Stimulated activated CD4-positive, alpha-beta T cell treated with anti-CD3 and anti-CD28 coated beads, Interleukin-1b, Interleukin-23, amount 100 ng/mL, for 48 hours (primary cell): ENCODE measurements at places on chromosomes 4 and X.

- DNase-seq: no peak
These were observed 51.2 kb downstream of the TBC1D9 start for GRCh38 chr4:140704964-140705363.

DNA sequence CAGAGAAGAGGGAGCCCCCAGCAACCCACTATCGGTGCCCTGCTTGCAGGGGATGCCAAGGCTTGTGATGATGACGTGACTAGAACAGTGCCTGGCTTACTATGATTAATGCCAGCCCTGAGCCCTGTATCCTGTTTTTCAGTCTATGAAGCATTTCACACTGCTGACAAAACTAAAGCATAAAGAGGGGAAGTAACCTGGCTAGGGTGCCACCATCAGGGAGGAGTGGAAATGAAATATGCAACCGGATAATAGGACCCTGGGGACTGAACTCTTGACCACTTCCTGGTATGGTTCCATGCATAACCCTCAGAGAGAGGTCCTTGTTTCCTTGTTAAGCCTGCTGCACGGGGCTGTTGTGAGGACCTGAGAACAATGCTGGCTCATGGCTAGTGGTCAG is 50.3 kb downstream of the MED28 start:
- DNase-seq: peak; percentile 8

- no peak for DNase-seq
These were observed 87.7 kb downstream of the FHDC1 start for GRCh38 chr4:153023692-153024394.

DNA sequence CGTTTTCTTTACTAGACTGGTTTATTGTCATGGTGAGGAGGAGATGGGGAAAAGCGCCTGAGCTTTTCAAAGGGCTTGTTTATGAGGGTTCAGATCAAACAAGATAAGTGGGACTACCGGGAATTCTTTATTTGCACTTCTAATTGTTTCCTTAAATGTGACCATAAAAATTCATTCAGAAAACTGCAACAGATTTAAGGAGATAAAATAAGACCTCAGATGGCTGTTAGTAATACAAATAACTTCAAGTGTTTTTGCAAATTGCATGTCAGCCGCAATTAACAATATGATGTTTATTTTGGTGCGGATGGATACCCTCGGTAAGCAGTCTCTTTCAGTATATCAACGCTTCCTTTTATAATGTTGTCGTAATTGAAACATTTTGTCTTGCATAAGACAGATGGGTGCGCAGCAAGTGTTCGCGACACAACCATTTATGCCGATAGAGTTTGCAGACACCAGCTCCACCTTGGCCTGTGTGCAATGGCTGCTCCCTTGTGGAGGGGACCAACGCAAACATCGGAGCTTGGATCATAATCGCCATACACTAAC is 151.0 kb downstream of the C4orf33 start:
- no peak for DNase-seq

DNA sequence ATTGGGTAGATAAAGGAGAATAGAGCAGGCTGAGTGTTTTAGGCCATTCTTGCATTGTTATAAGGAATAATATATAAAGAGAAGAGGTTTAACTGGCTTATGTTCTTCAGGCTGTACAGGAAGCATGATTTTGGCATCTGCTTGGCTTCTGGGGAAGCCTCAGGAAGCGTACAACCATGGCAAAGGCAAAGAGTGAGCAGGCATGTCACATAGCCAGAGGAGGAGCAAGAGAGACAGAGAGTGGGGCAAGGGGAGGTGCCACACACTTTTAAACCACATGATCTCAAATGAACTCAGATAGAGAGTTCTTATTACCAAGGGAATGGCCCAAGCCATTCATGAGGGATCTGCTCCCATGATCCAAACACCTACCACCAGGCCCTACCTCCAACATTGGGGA is 4.4 kb upstream of the METTL14 start:
- DNase-seq: no peak

- DNase-seq: no peak
These were observed 141.4 kb upstream of the LNX1 start for GRCh38 chr4:53732661-53733060.

DNA sequence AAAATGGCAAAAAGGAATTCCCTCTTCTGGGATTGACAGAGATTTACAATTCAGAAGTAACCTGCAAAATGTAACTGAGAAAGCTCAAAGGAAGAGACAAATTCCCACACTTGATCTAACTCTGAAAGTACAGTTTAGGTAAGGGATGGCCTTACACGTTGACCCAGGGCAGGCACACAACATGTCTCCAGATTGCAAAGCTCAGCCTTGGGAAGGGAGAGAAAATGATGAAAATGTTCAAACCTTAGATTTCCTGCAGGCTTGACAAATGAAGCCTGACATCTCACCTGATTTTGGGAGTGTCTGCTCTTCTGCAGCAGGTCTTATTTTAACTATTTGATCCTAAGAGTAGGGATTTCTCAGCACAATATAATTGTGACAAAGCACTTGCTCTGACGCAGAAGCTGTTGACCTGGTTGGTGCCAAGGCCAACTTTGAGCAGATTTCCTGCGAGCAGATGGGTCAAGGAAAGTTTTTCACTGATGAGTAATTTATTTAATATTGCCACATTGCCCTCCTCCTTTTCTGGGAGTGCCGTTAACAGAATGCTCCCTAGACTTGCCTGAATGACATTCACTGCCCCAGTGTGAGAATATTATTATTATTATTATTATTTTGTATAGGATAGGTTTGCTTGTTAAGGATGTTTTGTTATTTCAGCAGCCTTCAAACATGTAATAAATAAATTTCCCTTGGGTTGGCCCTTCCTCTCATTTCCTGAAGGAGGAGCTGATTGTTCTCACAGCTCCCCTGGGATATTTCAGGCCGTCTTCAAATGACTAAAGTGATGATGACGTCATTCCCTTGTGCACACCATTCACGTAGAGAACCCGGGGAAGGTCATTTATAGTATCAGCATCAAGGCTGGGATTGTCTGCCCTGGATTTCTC is 157.1 kb downstream of the VEGFC start:
- no peak for DNase-seq

DNA sequence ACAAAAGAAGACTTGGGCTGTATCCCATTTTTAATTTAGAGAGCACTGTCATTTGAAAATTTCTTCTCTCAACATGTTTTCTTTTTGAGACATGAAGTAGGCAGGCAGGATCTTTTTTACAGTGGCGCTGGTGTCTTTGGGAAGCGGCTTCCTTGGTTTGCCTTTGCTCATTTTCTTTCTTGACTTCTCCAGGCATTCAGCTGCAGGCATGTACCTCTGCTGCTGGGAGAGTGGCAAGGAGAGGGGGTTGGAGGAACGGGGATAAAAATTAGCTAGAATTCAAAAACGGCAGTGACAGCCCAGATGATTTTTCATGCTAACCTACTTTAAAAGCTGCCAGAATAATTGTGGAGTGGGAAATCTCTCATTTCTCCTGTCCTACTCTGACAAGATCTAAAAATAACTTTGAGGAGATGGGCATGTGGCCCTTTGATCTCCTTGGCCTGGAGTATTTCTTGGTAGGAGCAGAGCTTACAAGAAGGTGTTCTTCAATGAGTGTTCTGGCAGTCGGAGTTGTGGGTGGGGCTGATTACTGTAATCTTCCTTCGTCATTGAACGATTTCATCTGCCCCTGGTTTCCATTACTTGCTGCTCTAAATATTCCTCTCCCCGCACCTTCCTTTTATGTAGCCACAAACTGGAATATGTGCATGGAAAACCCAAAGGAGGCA is 54.8 kb downstream of the TBL1X start:
- DNase-seq: no peak

GRCh38 chr4:127737295-127737694 is 7.1 kb downstream of the SLC25A31 start:
- DNase-seq: no peak

DNA sequence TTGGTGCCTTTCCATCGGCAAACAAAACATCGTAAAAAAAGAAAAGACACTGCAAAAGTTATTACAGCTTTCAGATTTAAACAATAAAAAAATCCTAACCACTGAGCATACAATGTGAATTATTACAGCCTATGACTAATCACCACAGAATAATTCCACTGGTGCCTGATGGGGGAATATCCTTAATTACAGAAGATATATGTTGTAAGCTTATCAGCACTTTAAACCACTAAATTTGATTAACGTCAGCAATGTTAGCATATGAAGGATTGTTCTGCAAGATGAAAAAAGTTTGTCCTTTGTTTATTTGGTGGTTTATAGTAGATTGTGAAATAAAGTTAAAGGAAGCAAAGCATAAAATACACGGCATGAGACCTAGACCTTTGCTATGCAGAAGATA is 210.2 kb upstream of the ADAMTS3 start:
- no peak for DNase-seq

DNA sequence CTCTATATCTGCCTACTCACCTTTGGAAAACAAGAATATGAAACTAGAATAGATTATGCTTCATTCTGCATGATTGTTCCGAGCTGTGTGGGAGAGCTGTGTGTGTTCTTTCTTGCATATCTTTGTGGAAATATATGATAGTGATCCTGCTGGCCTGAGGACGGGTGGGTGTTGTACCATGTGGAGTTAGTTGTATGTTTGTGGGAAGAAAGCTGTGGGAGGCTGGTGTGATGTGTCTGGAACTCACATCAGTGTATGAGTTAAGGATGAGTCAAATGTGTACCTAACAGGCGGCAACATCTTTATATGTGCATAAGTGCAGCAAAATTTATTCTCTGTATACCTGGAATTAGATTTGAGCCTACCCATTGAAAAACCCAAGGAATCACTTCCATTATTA is 208.1 kb upstream of the ADGRL3 start:
- no peak for DNase-seq

- no peak for DNase-seq
These were observed 333.3 kb downstream of the BCOR start for GRCh38 chrX:39764441-39764914.

DNA sequence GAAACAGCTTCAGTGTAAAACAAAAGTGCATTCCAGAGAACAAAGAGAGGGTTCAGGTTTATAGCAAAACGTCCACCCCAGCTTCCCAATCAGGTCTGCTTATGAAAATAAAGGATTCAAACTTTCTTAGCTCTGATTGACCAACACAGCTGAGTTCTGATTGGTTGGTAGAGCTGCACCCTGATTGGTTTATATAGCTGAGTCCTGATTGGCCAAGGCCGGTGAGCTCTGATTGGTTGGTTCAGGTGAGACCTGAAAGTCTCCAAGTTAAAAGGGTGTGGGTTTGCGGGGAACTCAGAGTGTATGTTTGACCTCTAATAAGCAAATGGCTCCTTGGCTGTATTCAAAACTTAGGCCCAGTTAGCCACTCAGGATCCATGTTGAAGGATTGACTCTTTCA is 20.9 kb downstream of the CLRN2 start:
- no peak for DNase-seq

- no peak for DNase-seq
These were observed 284.0 kb downstream of the BCOR start for GRCh38 chrX:39813631-39814277.

DNA sequence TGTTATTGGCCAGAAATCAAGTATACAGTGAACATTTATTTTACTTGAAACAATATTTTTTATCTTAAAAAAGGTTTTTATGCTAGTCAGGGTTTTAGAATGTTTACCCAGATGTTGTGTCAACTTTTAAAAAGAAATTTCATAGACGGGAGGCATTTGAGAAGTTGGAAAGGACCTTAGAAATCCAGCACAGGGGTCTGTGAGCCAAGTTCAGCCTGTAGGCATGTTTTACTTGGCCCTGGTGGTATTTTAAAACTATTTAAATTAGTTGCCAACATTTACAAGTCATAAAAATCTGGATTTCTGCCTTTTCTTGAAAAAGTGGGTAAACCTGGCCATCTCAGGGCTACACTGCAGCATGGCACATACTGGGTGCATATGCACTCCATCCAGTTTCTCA is 25.5 kb upstream of the FHL1 start:
- DNase-seq: no peak

GRCh38 chr4:49221209-49221608 is 235.1 kb downstream of the CWH43 start:
- no peak for DNase-seq

GRCh38 chrX:44422631-44423030 is 79.2 kb upstream of the EFHC2 start:
- no peak for DNase-seq

DNA sequence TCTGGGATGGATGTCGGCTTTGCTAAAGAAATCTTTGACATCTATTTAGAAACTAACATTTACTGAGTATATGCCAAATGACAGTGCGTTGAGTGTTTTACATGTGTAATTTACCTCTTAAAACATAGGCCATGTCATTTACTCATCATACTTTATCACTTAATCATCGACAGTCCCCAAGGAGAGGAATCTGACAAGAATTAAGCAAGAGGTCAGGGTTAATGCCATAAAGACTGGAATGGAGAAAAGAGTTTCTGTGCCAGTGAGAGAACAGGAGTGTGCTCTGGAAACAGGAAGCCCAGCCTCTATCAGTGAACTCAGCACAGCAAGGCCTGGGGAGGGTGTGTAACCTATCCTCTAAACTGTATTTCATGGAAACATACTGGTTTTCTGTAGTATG is 28.0 kb upstream of the AMOT start:
- no peak for DNase-seq

- DNase-seq: no peak
These were observed 20.2 kb downstream of the CETN2 start for GRCh38 chrX:152810403-152810802.

DNA sequence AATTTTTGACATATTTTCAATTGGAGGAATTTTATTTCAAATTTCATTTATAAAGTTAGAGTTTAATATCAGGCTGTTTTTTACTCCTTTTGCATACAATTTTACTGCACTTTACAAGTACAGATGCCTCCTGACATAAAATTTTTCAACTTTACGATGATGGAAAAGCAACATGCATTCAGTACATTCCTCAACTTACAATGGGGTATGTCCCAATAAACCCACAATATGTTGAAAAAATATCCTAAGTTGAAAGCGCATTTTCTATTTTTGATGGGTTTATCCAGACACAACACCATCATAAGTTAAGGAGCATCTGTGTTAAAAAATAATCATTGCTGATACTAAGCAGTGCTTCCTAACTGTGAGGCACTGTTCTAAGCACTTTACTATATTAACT is 4.3 kb downstream of the KLHL5 start:
- DNase-seq: no peak

DNA sequence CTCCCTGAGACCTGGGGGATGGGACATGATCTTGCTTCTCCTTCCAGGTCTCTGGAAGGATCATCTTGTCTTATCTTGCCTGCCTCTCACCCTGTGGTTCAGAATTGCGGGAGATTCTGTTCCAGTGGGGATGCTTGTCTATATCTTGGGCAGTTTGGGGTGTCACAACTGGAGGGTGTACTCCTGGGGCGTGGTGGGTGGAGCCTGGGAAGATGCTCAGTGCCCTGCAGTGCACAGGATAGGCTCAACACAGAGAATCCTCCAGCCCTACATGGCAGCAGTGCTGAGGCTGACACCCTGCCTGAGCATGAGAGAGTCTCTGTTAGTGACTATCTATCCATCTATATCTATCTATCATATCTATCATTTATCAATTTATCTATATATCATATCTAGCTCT is 7.7 kb downstream of the P2RY8 start:
- DNase-seq: no peak

DNA sequence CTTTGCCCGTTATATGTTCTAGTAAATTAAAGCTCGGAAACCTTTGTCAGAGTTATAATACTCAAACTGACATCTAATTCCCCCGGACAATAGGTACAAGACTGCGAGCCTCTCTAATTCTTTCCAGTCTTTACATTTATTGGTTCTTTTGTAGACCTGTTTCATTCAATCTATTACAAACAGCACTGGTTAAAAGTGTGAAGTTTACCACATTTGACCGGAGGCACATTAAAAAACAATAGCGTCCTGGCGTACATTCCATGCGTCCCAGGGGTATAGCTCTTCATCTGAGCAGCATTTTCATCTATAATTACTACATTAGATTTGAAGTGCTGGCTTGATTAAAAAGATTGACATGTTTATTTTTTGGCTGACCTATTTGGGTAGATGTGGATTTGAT is 49.9 kb upstream of the TENM3 start:
- DNase-seq: no peak

- DNase-seq: no peak
These were observed 24.1 kb downstream of the FAT4 start for GRCh38 chr4:125338814-125339213.
